ENCODE measurements at places on chromosomes 1 and 21.

GRCh38 chr1:34631126-34631525 is 123.7 kb upstream of the GJB5 start:
- no peak for DNase-seq

- DNase-seq: no peak
These were observed 56.2 kb downstream of the DPYD start for GRCh38 chr1:97864615-97865014.

GRCh38 chr1:74271503-74271902 is 36.3 kb downstream of the TNNI3K start:
- no peak for DNase-seq

DNA sequence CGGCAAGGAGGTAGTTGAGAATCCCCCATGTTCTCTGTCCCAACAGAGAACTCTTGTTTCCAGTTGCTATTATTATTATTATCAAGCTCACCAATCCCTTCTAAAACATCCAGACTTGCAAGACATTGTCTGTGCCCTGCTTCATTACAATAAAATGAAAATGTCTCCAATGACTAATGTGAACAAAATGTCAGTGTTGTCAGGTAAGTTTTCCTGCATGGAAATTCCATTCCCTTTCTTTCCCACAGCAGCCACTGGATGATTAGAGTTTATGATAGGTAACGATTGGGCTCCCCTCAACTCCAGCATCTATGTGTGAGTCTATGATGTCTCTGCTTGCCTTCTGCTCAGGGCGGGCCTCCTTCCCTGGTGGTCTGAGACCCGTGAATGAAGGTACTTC is 8.9 kb upstream of the DYRK1A start:
- no peak for DNase-seq

DNA sequence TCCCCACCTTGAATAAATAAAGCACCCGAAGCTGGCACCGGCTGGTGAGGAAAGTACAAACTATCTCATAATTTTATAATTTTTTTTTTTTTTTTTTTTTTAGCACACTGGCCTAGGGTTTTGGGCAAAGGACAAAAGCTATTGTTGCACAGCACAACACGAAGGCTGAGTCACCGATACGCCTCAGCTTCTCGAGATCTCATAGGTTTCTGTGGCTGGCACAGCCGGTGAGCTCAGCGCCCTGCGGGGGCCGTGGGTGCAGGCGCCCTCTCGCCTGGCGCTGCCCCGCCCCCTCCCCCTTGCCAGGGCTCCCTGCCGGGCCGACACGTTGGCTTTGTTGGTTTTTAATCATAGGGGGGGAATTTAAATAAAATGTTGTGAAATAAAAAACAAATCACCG is 17.2 kb downstream of the CASZ1 start:
- DNase-seq: no peak

- no peak for DNase-seq
These were observed 33.0 kb downstream of the ETS2 start for GRCh38 chr21:38838598-38839327.

GRCh38 chr1:204192046-204192445 is 4.2 kb downstream of the KISS1 start:
- no peak for DNase-seq

DNA sequence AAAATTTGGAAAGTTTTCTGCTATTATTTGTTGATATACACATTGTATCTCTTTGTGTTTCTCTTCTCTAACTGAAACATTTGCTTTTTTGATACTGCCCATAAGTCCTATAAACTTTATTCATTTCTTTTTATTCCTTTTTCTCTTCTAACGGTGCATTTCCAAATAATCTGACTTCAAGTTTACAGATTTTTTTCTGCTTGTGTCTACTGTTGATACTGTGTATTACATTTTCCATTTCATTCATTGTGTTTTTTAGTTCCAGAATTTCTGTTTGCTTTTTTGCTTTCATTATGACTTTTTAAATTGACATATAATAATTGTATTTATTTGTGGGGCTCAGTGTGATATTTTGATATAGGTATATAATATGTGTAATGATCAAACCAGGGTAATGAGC is 38.3 kb upstream of the PLA2G2A start:
- no peak for DNase-seq

DNA sequence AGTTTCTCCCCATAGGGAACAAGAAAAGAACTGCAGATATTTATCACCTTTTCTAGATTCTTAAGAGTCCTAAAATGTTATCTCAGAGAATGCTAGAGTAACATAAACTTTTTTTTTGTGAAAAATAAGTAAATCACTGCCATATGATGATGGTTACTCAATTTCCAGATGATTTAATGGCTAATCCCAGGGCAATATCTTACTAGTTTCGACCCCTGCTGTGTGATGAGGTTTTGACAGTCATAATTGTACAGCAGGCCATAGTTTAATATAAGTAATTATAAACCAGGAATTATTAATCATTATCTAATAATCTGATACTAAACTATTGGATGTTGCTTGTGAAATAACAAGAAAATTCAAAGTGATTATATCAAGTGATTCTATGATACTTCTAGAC is 210.6 kb downstream of the HLX start:
- no peak for DNase-seq

GRCh38 chr1:156281693-156282478 is 739 bp downstream of the SMG5 start:
- DNase-seq: no peak

DNA sequence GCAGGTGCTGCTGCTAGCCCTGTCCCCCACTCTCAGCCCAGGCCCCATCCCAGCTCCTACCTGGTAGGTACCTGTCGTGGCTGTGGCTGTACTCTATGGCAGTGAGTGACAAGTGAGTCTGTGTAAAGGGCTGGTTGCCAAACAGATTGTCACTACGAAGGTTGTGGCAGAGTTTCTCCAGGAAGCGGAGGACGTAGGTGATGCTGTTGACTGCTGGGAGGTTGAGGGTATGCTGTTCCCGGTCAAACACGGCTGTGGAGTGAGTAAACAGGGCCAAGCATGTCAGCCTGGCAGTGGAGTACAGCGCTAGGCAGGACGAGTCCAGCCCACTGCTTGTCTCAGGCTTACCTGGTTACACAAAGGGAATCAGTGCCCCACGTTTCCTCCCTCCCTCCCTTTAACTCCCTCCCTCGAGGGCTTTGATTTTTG is 24.8 kb upstream of the SLFNL1 start:
- no peak for DNase-seq

DNA sequence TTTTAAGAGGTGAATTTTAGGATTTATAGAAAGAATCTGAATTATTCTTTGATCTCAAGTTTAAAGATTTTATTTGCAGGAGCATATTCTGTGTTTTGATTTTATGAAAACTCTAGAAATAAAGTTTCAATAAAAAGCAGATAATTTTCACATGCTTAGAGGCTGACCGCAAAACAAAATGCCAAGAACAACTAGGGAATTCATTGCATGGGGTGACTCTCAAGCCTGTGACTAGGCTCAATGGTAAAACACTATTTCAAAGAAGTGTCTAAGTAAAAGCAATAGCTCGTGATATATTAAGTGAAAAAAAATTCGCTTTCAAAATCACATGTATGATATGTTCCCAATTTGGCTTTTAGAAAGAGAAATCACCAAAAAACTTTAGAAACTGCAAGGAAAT is 49.6 kb downstream of the RPL5 start:
- no peak for DNase-seq

DNA sequence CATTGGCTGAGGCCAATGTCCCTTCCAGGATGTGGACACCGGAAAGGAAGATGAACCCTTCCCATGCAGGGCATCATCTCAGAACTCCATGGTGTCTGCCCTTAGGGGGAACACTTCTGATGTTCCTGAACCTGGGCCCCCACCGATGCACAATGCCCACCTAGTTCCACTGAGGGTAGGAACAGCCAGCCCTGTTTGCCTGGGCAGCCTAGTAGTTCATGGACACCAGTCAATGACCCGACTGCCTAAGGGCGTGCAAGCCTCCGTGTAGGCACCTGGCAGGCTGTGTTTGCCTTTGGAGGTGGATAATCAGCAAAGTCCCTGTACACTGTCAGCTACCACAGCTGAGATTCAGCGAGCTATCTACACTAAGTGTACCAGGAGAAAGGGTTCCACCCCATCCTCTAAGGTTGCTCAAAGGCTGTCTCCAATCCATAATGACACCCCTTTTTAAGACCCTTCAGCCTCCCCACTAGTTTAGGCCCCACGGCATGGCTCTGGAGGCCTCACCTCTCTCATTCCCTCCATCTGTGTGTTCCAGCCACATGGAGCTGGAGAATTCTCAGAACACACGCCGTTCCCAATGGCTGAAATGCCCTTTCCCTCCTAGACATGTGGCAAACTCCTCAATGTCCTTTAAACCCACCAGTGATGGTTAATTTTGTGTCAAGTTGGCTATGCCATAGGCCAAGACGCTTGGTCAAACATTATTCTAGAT is 124.8 kb upstream of the EDN2 start:
- DNase-seq: no peak

DNA sequence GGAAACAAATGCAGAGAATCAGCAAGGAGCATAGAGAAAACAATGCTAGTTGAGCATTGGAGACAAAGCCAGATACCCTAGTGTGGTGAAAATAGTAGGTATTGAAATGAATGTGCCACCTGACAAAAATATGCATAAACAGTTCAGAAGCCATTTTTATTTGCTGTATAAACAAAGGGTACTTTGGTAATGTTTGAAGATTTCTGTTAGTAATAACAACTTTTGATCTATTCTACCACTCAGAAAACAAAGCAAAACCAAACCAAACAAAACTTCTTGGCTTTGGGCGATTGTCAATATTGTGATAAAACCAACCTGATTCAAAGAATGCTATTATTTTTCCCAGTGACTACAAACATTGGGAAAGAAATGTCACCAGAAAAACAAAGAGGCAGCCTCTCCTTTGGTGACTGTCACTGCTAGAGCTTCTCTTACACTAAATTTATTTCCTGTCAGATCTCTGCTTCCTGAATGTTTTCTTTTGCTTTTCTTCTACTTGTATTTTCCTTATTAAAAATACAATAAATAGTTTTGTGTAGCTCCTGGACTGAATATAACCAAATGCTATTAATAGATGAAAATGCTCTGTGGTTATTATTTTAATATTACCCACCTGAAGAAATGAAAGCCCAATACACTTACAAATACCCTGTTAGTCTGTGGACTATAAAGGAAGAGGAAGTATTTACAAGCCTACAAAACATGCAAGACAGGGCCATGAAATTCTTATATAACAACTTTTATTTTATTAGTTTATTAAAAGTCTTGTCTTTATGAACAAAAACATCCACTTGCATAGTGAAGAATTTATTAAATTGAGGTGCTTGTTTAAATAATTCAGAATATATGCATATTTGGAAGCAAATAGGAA is 5.7 kb downstream of the ATP6V1G3 start:
- no peak for DNase-seq

DNA sequence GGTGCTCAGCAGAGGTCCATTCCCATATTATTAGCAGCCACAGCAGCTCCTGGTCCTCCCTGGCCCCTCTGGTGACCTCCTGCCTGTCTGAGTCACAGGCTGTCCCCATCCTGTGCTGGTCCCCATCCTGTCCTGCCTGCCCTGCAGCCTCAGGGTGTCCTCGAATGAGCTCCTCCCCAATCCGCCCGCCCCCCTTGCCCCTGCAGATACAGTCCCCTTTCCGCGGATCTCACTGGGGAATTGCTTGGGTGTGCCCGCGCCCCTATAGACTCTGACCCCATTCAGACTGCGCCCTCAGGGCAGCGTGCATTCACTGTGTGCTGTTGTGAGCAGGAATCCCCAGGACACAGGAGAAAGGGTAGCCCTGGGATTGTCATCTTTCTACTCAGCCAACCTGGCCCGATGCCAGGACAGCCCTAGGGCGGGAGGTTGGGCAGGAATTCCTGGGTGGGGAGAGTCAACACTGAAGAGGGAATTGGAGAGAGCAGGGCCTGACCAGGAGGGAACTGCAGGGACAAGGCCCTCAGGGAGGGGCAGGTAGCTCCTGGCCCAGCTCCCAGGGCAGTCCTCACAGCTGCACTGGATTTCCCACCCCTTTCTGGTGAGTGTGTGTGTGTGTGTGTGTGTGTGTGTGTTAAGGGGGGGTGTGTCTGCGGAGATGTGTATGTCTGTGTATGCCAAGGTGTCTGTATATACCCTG is 1.1 kb upstream of the GUCA2A start:
- peak; percentile 56 for DNase-seq

- no peak for DNase-seq
These were observed 71.1 kb upstream of the MROH9 start for GRCh38 chr1:170864238-170864637.

GRCh38 chr1:185787238-185787637 is 53.0 kb downstream of the HMCN1 start:
- no peak for DNase-seq

- DNase-seq: no peak
These were observed 52.3 kb downstream of the PLEKHA6 start for GRCh38 chr1:204307334-204307883.

GRCh38 chr1:168288311-168289052 is 7.8 kb downstream of the TBX19 start:
- no peak for DNase-seq

DNA sequence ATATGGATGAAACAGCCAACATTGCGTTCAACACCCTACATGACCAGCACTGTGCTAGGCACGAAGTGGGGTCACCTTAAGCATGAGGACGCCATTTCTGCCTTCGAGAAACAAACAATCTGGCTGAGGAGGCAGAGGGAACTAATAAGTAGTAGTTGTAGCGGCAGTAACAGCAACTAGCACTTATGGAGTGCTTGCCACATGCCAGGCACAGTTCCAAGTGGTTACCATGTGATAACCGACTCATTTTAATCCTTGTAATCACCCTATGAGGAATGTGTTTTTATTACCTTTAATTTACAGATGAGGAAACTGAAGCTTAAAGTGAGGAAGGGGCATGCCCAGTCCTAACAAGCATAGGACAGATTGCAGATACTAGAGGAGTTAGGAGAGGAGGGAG is 33.7 kb downstream of the KCND3 start:
- DNase-seq: no peak

DNA sequence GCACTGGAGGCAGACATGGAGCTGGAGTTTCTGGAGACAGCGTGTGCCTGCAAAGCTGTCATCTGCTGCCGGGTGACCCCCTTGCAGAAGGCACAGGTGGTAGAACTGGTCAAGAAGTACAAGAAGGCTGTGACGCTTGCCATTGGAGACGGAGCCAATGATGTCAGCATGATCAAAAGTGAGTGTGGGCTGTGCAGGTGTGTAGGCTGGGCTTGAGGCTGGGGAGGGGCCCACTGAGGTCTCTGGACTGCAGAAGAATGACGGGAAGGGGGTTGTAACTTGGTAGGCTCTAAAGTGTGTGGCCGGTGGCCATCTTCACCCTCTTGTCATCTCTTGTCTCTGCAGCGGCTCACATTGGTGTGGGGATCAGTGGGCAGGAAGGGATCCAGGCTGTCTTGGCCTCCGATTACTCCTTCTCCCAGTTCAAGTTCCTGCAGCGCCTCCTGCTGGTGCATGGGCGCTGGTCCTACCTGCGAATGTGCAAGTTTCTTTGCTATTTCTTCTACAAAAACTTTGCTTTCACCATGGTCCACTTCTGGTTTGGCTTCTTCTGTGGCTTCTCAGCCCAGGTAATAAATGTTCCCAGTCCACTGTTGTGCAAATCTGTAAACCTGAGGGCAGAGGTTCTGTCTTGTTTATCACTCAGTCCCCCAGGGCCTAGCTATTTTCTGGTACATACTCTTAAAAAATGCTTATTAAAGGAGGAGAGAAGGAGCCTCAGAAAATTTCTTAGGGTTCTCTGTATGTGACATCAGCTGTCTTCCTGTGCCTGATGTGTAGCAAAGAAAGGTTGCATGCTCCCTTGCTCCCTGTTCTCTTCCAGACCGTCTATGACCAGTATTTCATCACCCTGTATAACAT is 19.9 kb downstream of the ATP8B2 start:
- no peak for DNase-seq
